T-helper 17 cell (primary cell): ENCODE measurements at places on chromosomes 6 and 20.

- DNase-seq = no peak
Measured at GRCh38 chr20:46642969-46643343, 8.3 kb downstream of the SLC13A3 start.

DNA sequence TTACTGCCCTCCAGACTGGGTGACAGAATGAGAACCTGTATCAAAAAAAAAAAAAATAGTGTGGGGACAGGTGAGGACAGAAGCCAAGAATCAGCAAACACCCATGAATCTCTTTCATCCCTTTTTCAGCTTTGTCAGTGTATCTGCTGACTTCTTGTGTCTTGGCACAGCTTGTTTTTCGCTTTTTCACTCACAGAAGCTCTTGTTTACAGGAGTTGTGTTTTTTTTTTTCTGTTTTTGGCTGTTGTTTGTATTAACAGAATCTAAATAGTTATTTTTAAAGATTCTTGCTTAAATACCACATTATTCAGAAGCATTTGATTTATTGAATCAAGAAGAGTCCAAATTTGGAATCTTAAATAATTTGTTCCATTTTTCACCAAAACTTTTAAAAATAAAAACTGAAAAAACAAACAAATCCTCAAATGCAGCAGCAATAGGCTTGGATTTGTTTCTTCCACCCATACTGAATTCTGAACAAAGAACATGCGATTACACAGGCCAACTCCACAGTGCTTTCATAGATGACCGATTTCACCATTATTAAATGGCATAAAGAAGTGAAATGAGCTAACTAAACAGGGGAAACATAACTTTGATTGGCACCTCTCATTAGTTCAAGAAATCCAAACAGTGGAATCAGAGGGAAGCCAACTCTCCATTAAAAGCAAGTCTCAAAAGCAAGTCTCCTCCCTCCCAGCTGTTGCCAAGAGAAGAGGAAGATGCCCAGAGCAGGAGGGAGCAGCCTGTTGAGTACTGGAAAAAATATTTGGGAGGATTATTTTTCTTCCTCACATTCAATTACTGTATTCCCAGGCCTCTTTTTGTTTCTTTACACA, 27.2 kb upstream of the GPR63 start:
- no peak for DNase-seq

GRCh38 chr20:13245250-13245723, 24.2 kb downstream of the ISM1 start:
- no peak for DNase-seq

DNA sequence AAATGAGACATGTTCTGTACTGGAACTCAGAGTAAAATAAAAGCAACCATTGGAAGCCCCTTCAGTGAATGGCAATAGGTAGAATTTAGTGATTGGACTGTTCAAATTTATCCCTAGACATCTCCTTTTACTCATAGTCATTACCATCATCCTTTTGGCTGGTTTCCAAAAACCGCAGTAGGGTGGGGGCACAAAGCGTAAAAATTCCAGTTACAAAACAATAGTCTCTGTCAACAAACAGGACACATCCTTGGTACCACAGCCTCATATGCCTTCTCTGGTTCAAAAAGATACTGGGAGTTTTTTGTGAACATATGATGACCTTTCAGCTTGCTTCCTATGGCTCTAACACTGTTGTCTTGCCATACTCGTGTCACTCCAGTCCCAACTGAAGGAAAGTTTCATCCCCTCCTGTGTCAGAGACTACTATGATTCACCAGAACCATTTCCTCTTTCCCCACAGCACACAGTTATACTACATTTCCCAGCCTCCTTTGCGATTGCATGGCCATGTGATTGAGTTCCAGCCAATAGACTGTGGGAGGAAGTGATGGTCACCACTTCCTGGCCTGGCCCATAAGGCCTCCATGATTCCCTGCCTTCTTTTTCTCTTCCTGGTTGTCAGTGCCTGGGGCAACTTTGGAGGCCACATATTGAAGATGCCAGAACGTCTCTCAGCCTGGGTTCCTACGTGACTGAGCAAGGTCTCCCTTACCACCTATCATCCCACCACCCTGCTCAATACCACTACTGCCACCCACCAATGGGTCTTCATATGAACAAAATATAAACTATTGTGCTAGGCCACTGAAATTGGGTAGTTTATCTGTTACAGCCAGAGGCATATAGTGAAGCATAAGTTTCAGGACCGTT, 162.4 kb downstream of the ID4 start:
- DNase-seq = no peak

- DNase-seq = no peak
Measured at GRCh38 chr6:89643406-89643805, 4.9 kb upstream of the LYRM2 start.

- no peak for DNase-seq
Measured at GRCh38 chr20:49905415-49906091, 9.8 kb downstream of the SPATA2 start.

GRCh38 chr6:69825904-69826303, 29.1 kb upstream of the LMBRD1 start:
- no peak for DNase-seq

- DNase-seq = no peak
Measured at GRCh38 chr6:129646642-129647041, 63.3 kb downstream of the ARHGAP18 start.

GRCh38 chr20:33769043-33769442, 37.2 kb downstream of the ZNF341 start:
- no peak for DNase-seq

DNA sequence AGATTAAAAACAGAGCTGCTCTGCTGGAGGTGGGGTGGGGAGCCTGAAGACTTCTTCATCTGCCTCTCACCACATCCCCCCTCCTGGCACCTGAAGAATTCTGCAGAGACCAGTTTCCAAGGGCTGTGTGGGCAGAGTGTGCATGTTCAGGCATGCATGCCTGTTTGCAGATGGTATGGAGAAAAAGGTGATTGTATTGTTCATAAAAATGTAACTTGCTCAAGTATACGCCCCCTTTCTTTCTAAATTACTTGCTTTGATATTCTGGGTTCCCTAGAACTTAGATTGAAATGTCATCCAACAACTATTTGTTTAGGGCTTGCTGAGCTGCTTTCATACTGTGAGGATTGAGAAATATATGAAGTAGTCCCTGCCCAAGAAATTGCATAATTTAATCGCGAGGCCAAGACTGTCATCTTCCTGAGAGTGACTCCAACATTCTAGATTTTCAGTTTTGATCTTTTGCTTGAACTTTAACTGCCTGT, 83.6 kb downstream of the LCA5 start:
- no peak for DNase-seq

GRCh38 chr6:323730-324088, 31.4 kb downstream of the DUSP22 start:
- DNase-seq = no peak

- DNase-seq = no peak
Measured at GRCh38 chr6:35496036-35496840, 641 bp downstream of the TEAD3 start.
